CD8-positive, alpha-beta T cell (primary cell): ENCODE measurements at places on chromosomes 12 and 14.
A peak's percentile ranks its signal among the peaks of the same experiment; 100 is the strongest.

GRCh38 chr14:105324080-105324778 is 9.7 kb downstream of the PACS2 start:
- DNase-seq, result no peak

DNA sequence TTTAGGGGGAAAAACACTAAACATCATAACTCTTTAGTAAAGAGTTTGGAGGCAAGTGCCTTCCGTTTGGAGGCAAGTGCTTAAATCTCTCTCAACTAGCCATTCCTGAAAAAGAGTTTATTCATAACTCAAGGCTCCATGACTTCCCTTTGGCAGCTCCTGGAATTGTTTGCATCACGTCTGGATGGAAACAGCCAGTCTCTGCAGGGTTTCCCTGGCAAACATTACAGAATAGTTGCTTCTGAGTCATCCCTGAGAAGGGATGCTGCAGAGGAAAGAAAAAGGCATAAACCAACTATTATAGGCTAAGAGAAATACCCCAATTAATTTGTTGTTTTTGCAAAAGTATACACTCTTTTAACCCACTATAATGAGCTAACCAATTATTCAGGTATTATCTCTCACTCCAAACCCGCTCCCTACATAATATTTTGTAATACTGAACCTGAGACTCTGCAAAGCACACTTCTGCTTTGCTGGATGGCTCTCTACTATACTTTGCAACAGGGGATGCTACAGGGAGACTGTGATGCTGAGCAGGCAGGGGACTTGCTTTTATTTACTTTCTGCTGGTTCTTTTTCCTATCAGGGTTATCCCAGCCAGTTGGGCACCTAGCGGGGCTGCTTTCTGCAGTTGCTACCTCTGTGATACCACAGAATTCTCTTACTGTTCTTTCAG is 497.7 kb downstream of the FUT8 start:
- no peak for DNase-seq

DNA sequence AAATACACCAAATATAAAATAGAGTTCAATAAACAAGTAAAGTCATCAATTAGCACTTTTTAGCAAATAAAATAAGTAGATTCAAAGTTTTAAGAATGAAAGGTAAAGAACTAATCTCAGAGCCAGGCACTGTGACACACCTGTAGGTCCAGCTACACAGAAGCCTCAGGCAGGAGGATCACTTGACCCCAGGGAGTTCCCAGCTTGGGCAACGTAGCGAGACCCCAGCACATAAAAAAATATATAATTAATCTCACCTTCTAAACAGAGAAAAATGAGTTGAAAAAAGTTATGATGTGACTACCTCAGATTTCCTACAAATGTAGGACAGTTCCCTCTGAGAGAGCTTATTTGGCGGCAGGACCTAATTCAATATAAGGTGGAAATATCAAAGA is 19.3 kb downstream of the DAD1 start:
- DNase-seq, result no peak

GRCh38 chr12:109385339-109386058 is 37.8 kb downstream of the MYO1H start:
- no peak for DNase-seq

GRCh38 chr14:64447876-64448670 is 17.2 kb upstream of the AKAP5 start:
- peak; percentile 32 for DNase-seq

DNA sequence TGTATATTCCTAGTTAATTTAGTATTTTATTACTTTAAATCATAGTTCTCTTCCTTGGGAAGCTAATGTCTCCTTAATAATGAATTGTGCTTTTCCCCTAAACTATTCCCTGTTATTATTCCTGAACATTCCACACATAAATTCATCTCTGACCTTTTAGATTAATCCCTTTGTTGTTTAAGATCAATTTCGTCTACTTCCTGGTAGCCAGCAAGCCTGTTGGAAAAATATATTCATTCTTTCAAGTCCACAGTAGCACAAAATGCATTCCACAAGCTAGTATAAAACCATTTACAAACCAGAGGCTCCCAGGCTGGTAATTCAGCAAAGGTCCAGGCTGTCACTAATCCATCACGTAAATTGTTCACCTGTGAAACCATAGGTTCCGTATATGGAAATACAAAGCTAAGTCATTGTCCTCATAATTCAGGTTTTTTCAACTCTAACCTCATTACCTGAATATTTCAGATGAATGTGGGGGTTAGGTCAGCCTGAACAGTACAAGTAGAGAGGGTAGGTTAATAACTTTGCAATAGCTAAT is 232.7 kb downstream of the SEC23A start:
- no peak for DNase-seq

GRCh38 chr12:86710109-86710508 is 453.9 kb upstream of the MGAT4C start:
- no peak for DNase-seq

DNA sequence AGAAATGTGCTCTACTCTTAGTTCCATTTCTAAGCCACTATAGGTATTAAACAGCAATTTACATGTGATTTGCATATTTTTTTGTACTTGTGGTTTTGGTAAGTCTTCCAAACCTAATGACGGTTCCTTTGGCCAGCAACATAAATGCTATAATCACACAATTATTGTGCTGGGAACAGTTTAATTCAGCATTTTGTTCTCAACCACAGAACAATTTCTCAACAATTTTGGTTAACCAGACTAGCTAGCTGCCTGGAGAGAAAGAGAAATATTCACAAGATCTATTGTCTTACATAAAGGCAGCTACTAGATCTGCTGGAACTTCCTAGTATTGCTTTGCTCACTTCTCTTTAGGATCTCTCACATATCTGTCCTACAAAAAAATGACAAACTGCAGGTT is 265.3 kb downstream of the SOX5 start:
- DNase-seq, result no peak

DNA sequence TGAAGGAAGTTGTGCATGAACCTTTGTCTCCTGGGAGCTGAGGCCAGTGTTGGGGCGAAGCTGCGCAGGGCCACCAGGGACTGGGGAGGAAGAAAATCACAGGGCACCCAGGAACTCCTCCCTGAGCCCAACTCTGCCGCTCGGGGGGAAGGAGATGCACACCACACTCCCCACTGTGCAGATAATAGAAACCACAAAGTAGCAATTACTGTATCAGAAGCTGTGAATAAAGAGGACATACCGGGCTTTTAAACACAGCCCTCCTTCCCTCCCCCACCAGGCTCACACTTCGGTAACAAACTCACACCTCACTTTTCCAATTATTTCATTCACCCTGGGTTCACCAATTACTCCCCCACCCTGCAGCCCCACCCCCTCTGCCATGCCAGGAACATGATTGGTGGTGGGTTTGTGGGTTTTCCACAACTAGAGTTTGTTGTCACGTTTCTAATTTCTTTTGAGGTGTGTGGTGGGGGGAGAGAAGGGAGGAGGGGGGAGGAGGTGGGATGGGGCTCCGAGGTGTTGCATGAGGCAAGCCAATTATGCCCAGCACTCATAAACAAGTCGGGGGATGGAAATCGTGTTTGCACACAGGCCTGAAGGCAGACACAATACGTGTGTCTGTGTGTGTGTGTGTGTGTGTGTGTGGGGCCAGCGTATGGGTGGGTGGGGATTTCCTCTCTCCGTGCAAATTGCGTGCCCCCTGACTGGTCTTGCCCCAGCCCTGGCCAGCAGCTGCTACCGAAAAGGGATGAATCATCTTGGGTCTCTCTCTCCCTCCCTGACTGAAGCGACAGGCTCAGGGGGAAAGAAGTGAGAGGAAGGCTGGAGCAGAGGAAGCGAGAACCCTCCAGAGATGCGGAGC is 103.3 kb downstream of the RBM19 start:
- DNase-seq, result no peak

GRCh38 chr12:116263431-116263830 is 14.1 kb downstream of the MED13L start:
- no peak for DNase-seq

GRCh38 chr12:105562199-105562971 is 231.9 kb downstream of the C12orf75 start:
- no peak for DNase-seq

GRCh38 chr14:38958589-38958988 is 144.4 kb downstream of the SEC23A start:
- DNase-seq, result no peak

- no peak for DNase-seq
Measured at GRCh38 chr14:97350894-97351731, 553.9 kb downstream of the VRK1 start.

DNA sequence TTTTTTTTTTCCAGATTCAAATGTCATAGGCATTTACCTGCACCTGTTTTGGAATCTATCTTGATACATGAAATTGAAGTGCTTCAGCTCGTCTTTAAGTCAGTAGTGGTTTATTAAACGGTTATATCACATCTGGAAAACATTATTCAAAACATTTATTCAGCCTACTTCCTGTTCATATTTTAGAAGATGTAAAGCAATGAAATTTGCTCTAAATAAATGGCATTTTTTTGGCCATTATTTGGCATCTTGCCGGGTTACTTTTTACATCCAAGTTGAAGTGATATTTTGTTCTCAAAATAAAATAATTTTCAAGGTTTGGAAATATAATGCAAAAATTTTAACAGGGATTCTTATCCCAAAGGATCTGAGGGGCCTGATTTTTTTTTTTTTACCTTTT is 103.1 kb downstream of the EML1 start:
- DNase-seq, result no peak

DNA sequence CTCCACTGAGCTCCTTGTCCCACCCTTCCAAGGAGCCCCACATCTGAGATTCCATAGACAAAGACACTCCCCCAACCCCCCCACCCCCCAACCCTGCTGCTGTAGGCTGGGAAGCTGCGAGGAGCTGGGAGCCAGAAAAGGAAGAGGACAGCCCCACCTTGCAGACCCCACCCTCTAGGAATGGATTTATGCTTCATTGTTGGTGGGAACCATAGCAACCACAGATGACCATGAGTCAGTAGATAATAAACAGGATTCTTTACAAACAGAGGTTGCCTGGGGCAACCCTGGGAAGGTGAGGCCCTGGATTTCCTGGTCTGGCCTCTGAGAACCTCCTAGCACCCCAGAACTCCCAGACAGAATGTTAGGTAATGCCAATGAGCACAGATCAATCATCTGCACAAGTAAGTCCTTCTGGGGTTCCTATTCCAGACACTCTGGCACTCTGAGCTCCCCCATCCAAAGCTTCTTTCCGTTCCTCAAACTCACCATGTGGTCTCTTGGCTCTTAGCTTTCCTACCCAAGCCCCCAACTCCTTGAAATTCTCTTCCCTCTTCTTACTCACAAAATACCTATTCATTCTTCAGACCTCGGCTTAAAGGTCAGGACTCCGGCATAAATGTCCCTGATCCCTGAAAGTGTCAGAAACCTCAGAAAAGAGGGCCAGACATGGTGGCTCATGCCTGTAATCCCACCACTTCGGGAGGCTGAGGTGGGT is 15.2 kb upstream of the PLEKHG6 start:
- no peak for DNase-seq

- DNase-seq, result no peak
Measured at GRCh38 chr14:105281371-105282097, 19.3 kb downstream of the BRF1 start.

GRCh38 chr12:57129321-57129842 is 1.1 kb downstream of the LRP1 start:
- no peak for DNase-seq

DNA sequence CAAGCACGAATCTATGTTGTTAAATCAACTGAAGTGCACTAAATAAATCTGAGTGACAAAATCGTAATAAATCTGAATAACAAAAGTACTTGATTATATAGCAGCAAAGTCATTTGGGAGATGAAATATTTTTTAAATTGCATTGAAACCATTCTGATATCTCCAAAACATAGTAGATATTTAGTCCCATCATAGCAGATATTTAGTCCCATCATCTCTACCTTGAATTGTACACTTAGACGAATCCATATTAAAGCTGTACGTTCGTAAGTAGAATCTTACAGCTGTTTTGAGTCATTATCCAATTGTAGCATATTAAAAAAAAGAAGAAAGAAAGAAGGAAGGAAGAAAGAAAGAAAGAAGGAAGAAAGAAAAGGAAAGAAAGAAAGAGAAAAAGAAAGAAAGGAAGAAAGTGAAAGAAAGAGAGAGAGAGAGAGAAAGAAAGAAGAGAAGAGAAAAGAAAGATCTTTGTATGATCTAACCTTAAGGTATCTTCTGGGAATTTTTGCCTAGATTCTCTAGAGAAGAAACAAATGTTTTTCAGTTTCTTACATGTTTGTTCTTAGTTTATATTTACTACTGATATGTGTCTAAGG is 2.6 kb downstream of the DCN start:
- no peak for DNase-seq

DNA sequence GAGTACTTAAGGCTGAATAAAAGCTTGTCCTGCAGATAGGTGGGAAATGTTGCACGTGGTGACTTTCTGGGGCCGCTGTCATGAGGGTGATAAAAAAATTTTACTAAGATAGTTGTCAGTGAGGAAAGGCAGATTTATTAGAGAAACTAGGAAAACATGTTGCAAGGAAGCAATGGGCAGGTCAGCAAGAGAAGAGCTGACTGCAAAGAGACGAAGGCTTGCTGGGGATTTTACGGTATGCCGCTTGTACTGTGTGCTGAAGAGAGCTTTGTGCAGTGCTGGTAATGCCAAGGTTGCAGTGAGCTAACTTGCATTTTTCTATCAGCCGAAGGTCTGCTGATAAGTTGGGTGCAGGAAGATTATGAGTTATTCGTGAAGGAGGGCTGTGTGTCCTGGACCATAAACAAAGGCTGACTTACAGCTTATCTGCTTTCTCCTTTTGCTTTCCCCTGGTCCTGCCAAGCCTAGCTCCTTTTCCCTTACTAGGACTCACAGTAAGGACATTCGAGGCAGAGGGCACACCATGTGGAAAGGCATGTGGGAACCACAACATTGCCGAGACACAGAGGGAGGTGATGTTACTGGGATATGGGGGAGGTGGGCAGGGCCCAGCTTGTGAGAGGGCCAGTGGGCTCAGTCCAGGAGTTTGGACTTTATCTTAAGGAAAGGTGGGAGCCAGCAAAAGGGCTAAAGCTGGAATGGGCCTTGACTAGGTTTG is 7.4 kb upstream of the CCDC88C start:
- no peak for DNase-seq

GRCh38 chr12:49524660-49525324 is 14.0 kb upstream of the KCNH3 start:
- no peak for DNase-seq

DNA sequence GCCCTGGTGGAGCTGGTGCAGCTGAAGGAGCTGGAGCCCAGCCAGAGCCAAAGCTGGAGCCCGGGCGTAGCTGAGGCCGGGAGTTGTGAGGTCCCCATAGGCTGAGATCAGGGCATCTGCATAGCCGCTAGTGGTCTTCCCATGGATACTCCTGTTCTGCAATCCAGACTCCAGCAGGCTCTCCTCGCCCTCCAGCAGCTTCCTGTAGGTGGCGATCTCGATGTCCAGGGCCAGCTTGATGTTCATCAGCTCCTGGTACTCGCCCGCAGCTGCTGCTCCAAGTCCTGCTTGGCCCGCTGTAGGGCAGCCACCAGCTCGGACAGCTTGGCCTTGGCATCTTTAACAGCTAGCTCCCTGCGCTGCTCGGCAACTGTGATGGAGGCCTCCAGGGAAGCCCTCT is 966.1 kb downstream of the FSCB start:
- DNase-seq, result no peak

DNA sequence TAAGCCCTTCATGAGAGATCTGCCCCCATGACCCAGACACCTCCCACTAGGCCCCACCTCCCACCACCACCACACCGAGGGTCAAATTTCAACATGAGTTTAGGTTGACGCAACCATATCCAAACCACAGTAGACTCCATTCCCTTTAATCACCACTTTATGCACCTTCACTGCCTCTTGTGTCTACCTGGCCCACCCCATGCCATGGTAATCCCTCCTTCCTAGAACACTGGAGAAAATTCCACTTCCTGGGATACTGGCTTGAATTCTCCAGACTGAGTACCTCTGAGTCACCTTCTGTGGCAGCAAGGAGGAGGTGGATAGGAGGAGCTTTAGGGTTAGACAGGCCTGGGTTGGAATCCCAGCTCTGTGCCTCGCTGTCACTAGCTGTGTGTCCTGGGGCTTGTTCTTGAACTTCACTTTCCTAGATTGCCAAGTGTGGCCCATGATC is 26.1 kb upstream of the CIPC start:
- no peak for DNase-seq
